ENCODE measurements at places on chromosomes 5 and 9.

- no peak for DNase-seq
Measured at GRCh38 chr5:95973793-95974325, 12.2 kb upstream of the ELL2 start.

DNA sequence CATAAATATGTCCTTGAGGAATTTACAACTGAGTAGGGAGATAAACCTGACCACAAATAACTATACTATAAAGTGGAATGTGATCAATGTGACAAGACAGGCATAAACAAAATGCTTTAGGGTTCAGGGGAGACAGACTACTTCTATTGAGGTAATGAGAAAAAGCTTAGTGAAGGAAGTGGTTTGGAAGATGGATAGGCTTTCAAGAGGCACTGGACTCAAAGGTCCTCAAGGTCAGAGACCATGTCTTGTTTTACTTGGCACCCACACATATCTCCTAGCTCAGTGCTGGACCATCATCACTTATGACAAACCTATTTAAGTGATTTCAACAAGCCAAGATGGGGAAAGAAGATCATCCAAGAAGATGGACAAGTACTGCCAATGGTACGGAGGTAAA lies 257.8 kb downstream of the BNC2 start:
- DNase-seq, result no peak

DNA sequence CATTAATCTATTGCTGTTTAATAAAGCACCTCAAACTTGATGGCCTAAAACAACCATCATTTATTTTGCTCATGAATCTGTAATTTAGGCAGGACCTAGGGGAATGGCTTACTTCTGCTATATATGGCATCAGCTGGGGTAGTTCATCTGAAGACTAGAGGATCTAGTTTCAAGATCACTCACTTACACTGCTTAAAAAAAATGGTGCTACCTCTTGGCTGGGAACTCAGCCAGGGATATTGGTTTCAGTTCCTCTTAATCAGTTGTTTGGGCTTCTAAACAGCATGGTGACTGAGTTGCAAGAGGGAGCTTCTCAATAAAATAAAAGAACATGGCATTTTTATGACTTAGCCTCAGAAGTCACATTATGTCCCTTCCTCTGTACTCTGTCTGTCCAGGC lies 142.0 kb downstream of the FAM114A2 start:
- no peak for DNase-seq

DNA sequence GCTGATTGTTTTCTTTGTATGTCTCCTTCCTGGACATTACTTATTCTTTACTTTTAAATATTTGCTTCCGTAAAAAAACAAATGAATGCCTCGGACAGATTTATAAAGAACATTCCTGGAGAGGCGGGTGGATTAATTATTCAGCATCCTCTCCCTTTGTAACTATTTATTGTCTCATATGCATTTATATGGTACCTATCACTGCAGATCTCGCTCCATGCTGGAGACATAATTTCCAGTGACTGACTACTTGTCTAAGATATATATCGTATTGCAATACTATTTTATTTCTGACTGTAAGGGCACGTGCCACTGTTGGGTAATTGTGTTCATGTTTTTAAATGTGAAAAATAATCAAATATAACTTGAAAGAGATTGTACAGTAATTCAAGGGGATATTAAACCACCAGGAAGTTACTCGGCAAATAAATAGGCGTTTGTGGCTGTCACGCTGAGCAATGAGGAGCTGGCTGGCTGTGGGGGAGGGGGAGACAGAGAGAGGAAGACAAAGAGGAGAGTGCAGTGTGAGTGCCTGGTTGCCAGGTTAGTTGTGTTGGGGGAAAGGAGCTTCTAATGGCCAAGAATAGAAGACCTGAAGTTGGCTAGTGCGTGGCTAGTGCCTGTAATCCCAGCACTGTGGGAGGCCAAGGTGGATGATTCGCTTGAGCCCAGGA lies 131.8 kb upstream of the GABRP start:
- DNase-seq, result no peak

GRCh38 chr5:14054965-14055963 lies 87.9 kb upstream of the TRIO start:
- no peak for DNase-seq

- no peak for DNase-seq
Measured at GRCh38 chr9:110807956-110808598, 139.5 kb downstream of the MUSK start.

- DNase-seq, result no peak
Measured at GRCh38 chr9:132439153-132439552, 29.1 kb downstream of the CFAP77 start.

DNA sequence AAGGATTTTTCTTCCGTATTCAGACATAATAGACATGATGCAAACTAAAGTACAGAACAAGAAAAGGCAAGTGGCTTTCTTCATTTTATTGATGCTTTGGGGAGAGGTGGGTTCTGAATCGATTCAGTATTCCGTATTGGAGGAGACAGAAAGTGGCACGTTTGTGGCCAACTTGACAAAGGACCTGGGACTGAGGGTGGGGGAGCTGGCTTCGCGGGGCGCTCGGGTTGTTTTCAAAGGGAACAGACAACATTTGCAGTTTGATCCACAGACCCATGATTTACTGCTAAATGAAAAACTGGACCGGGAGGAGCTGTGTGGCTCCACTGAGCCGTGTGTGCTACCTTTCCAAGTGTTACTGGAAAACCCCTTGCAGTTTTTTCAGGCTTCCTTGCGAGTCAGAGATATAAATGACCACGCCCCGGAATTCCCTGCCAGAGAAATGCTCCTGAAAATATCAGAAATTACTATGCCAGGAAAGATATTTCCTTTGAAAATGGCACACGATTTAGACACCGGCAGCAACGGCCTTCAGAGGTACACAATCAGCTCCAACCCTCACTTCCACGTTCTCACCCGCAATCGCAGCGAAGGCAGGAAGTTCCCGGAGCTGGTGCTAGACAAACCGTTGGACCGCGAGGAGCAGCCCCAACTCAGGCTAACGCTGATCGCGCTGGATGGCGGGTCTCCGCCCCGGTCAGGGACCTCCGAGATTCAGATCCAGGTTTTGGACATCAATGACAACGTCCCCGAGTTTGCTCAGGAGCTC lies 551 bp downstream of the PCDHB6 start:
- no peak for DNase-seq
